Muscle of arm (tissue), 14 donors: ENCODE measurements at places on chromosomes 2 and 18. TPM values are rescaled to one million over a fixed set of nuclear protein-coding genes. Genes with fewer than 3 reads are reported as not detected.

Gene EVX2
- polyA plus RNA-seq, result 0.04 TPM

Gene ATP6V1B1
- polyA plus RNA-seq, result 2.4 TPM

Gene CENPA
- polyA plus RNA-seq, result 6.7 TPM

Gene CPLX4
- polyA plus RNA-seq, result not detected

Gene NFATC1
- polyA plus RNA-seq, result 15.0 TPM

Gene BCL2L11
- 14.3 TPM for polyA plus RNA-seq

GRCh38 chr2:120647487-120647886, 88.2 kb upstream of the GLI2 start:
- no peak for DNase-seq

DNA sequence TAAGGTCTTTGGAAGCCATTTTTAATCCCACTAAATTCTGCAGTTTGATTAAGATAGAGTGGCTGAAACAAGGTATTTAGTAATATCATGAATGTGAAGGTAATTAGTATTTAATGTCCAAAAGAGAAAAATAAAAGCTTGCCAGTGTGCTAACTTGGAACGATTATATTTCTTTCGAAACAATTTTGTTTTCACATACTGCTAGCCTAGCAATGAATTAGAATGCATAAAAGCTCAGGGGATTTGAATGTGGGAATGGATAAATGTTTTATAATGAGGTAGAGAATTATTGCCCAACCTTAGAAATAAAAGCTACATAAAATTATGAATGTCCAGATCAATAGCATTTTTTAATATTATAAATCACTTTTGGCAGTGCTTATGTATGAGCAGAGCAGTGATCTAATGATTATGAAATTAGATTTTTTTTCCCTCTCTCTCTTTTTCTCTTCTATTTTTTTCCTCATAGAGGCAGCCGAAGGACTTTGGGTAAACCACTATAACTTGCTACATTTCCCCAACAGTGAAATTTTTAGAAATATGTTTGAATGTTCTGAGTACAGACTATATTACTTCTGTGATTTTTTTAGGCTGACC, 75.5 kb downstream of the PLCL1 start:
- peak; percentile 27 for DNase-seq

GRCh38 chr2:31430439-31431165, 16.1 kb upstream of the XDH start:
- no peak for DNase-seq

DNA sequence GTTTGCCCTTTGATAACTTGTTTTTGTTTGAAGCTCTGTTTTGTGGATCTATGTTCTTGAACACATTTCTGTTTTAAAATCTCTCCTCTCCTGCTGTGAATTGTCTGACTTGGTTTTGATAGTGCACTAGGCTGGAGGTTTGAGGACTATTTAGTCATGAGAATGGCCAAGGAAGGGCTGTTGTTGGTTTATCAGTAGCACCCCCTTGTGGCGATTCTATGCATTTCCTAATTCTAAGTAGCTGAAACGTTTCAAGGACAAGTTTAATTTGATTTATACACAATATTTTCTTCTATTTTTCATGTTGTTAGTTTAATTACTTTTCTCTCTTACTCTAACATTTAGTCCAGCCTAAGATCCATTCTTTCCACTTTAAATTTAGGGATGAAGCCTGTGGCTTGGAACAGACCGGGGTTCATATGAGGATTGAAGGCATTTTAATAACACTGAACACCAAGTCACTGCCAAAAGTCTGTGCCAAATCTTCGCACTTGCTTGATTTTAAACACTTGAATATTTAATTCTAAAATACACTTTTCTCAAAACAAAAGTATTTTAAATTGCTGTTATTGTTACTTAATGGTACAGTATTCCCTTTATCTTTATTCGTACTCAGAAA, 166.0 kb downstream of the SOCS6 start:
- DNase-seq, result peak; percentile 41

DNA sequence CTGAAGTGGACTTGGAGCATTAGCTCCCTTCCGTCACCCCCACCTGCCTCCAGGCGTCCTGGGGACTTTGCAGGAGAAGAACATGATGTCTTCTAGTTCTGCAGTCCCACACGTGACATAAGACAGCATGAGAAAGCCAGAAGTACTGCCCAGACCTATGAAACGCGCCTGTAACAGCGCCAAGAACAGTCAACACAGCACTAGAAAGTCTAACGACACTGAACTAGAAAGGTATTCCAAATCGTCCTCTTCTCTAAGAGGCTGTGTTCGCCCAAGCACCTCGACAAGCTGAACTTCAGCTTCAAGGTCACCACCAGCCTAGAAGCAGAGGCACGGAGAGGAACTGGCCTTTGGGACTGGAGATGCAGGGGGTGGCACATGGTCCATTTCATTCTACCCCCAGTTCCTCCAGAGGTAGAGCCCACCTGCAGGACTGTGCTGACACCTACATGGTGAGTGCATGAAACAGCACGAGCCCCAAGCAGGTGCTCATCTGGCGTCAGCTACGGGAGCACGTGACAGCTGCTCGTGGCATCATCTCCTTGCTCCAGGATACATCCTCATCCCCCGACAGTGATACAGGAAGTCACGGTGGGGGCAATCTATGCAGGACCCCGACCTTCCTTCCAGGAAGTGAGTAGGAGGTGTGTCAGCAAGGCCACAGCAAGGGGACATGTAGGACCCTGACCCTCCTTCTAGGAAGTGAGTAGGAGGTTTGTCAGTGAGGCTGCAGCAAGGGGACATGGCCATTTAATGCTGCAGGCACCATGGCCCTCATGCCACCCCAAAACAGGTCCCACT, 3.7 kb downstream of the HDAC4 start:
- no peak for DNase-seq

DNA sequence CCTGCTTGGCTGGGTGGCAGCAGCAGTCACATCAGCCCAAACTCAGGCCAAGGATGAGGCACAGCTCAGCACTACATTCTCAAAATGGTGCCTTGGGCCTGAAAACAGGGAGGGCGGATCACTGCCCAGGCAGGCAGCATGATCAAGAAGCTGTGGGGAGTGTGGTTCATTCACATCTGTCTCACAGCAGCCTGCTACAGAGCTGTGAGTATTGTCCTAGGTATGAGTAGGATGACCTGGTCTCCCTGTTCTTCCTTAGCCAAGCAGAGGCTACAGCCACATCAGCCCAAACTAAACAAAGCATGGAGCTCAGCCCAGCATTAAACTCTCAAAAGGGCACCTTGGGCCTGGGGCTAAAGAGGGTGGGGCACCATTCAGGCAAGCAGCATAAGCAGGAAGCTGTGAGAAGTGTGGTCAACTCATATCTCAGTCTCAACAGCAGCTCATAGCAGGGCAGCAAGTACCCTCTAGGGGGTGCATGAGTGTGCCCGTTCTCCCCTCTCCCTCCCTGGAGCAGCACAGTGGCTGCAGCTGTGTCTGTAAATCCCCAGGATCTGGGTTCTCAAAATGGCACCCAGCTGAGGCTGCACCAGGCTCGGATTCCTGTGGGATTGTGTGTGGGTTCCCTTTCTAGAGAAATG, 139.6 kb downstream of the TRABD2A start:
- DNase-seq, result no peak

DNA sequence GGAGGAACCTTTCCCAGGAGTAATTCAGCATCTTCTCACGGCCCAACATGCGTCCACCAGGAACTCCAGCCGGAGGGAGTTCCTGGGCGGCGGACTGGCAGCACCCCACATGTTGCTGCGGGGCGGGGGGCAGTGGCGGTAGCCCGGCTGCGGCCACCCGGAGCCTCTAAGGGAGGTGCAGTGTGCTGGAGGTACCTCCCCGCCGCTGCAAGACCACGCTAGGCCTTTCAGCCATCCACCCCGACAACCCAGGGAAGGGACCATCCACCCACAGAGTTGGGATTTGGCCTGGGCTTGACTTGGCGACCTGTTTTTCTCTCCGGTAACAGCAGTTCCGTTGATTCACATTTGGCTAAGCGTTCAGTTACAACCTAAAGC, 625 bp downstream of the LYPD6 start:
- DNase-seq, result no peak

DNA sequence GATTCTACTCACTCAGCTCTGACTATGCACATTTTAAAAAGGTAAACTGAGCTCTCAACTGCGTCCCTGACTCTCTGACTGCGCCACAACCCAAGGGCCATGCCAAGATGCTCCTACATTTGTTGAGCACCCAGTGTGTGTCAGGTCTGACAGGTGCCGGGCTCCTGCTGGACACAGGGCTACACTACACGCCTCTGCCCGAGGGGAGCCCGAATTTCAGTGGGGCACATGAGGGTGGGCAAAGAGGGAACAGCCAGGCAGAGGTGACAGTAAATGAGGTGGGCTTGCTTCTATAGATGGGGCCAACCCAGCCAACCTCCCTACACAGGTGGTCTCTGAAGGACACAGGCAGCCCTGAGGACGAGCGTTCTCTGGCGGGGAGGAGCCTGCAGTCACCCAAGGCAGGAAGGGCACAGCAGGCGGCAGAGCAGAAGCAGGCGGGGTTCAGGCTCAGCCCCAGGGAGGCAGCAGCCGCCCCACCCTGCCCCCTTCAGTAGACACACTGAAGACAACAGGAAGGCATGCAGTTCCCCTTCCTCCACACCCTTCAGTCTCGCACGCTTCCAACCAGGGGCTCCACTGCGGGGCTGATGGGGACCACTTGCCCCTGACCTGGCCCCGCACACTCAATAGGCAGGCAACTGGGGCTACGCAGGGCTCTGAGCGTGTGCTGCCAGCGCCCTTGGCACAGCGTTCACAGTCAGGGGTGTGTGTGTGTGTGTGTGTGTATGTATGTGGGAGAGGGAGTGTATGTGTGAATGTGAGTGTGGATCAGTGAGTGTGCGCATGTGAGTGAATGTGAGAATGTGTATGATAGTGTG, 98.4 kb downstream of the UXS1 start:
- no peak for DNase-seq

DNA sequence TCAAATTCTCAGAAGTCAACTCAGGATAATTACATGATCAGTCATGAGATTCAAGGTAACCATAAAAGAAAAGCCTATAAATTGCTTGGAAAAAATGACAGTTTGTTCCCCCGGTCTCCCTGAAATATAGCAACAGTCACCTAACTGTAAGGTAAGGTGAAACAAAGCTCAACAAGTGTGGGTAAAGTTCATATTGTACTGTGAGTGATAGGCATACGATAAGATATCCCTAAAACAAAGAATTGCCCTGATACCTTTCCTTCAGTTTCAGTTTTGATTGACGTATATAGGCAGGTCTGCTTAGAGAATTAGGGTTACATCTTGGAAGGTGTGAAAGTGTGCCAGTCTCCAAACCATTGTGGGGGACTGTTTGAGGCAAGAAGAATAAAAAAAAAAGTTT, 4.0 kb upstream of the CCBE1 start:
- no peak for DNase-seq

DNA sequence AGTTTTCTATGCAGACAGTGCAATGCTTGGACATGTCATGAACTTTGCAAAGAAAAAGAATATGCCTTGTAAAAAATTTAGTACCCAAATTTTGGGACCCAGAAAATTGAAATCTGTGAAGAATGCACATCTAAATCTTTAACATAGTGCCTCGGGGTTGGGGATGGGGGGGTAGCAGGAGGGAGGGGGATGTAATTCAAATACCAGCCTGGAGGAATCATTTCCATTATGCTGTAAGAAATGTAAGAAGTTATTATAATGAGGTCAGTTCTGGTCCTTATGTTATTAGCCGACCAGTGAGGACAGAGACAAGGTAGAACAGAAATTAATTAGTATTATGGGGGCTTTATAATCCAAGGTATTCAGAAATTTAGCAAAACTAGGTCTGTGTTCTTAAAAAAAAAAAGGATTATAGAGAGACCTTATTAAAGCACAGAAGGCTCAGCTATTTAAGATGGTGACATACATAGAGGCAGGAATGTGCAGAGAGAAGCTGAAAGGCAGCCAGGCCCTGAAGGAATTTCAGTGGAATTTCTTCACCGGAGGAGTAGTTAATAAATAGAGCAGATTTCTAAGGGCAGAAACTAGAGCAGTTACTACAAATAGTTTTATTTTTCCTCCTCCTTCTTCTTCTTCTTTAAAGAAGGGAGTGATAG, 89.0 kb upstream of the RBMS1 start:
- DNase-seq, result peak; percentile 44

GRCh38 chr18:37598396-37598795, 32.8 kb upstream of the CELF4 start:
- DNase-seq, result no peak

DNA sequence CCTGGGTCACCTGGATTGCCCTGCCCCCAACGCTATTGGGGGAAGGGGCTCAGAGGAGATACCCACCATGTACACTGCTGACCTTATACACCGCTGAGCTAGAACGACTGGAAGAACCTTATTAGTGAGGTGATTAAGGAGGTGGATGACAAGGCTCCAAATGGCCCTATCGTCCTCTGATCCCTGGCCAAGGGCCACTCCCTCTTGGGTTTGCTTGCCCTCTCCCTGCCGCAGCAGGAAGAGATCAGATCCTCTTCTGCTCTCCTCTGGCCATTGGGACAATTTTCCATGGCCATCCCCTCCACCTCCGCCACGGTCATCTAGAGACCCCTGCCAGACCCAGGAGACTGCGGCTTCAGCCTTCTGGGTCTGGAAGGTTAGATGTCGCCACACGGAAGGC, 1.2 kb downstream of the ZNF514 start:
- no peak for DNase-seq

- DNase-seq, result no peak
Observed at GRCh38 chr18:21359746-21360145, 117.7 kb downstream of the GREB1L start.

DNA sequence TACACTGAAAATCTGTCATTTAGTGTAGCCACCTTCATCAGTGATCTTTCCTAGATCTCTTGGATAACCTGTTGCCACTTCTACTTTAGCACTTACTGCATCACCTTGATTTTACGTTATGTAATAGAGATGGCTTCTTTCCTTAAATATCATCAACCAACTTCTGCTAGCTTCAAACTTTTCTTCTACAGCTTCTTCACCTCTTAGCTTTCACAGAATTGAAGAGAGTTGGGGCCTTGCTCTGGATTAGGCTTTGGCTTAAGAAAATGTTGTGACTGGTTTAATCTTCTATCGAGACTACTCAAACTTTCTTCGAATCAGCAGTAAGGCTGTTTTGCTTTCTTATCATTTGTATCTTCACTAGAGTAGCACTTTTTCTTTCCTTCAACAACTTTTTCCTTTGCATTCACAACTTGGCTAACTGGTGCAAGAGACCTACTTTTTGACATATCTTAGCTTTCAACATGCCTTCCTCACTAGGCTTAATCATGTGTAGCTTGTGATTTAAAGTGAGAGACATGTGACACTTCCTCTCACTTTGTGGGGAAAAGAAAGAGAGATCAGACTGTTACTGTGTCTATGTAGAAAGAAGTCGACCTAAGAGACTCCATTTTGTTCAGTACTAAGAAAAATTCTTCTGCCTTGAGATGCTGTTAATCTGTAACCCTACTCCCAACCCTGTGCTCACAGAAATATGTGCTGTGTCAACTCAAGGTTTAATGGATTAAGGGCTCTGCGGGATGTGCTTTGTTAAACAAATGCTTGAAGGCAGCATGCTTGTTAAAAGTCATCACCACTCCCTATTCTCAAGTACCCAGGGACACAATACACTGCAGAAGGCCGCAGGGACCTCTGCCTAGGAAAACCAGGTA, 99.6 kb downstream of the ATL2 start:
- no peak for DNase-seq

- DNase-seq, result peak; percentile 1
Observed at GRCh38 chr2:221810245-221810644, 238.1 kb upstream of the EPHA4 start.
